ENCODE measurements at places on chromosomes 2 and 18.

- no peak for DNase-seq
Measured at GRCh38 chr2:9466147-9466683, 8.1 kb upstream of the IAH1 start.

DNA sequence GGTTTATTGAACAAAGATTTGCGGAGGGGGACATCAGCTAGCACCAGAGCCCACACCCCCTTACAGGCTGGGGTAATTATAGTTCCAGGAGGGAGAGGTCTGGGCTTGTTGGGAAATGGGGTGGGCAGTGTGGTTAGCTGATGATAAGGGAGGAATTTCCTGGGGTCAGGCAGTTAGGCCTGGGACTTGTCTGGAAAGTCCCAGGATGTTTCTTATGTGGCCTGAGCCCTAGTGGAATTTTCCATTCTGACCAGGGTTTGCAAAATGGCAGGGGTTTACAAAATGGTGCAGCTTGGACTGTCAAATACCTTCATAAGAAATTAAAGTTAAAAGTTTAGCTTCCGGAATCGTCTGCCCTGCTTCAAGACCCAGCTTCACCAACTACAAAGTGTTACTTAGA is 199.1 kb downstream of the FBXO15 start:
- DNase-seq: no peak

GRCh38 chr2:182542501-182543258 is 115.8 kb upstream of the PDE1A start:
- DNase-seq: no peak

GRCh38 chr2:101793277-101793969 is 95.9 kb downstream of the MAP4K4 start:
- DNase-seq: peak; percentile 46

- DNase-seq: no peak
Measured at GRCh38 chr2:74894272-74894981, 60.5 kb downstream of the HK2 start.

GRCh38 chr18:12518326-12518725 is 110.6 kb downstream of the PRELID3A start:
- DNase-seq: no peak

GRCh38 chr18:2547477-2548087 is 23.7 kb downstream of the METTL4 start:
- DNase-seq: no peak

All from iPS-NIHi11 (cell line).